GOT3 (cell line): ENCODE measurements at places on chromosomes 16 and 17.
A peak's percentile ranks its signal among the peaks of the same experiment; 100 is the strongest.

- no peak for DNase-seq
Observed at GRCh38 chr17:29018788-29019474, 13.1 kb upstream of the SEZ6 start.

DNA sequence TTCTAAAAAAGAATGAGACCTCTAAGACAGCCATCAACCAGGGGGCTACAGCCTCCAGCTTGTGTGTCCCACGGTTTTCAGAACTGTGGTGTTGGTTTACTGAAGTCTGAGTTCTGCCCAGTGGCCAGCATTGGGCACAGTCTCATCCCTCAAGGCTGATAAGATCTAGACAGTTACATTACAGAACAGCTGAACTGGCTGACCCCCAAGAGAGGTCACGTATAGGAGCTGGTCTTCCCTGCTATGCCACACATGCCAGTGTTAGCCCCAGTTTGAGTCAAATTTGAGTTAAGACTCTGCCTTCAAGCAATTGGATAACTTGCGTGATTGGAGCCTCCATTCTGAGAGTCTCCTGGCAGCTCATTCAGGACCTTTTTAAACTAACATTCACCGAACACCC, 14.8 kb upstream of the NUP93 start:
- DNase-seq: no peak

DNA sequence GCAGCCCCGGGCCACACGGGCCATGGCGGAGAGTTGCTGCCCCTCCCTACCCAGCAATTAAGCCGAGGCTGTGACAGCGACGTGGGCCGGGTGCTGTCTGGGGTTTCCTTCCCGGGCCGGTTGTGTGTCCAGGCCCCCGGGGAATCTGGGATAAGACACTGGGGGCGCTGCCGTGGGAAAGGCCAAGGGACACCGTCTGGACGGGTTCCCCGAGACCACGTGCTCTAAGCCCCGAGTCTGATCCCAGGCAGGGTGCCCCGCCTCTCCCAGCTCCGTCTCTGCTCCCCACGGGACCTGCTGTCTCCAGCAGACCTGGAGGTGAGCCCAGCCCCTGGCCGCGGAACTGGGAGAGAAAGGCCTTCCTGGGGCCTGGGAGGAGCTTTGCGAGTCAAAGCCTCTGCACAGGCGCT, 92.2 kb downstream of the IRX3 start:
- DNase-seq: no peak

DNA sequence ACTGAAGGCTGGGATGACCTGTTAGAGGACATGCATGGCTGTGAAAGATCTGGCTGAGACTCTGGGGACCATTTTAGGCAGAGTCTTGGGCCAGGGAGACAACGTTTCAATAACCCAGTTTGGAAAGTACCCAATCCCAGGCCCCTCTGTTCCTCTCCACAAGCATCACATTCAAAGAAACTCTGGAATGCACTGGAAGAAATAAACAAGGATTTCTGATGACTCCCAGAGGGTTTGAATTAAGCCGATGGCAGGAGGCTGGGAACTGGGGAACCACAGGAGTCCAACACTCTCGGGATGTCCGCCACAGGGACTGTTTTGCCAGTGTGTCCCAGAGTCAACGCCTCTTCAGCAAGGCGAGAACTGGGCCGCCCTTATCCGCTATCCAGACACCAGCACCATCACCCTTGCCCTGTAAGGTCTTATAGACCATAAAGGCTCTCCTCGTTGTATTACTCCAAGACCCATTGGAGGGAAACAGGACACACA, 3.3 kb downstream of the PMP22 start:
- DNase-seq: no peak

DNA sequence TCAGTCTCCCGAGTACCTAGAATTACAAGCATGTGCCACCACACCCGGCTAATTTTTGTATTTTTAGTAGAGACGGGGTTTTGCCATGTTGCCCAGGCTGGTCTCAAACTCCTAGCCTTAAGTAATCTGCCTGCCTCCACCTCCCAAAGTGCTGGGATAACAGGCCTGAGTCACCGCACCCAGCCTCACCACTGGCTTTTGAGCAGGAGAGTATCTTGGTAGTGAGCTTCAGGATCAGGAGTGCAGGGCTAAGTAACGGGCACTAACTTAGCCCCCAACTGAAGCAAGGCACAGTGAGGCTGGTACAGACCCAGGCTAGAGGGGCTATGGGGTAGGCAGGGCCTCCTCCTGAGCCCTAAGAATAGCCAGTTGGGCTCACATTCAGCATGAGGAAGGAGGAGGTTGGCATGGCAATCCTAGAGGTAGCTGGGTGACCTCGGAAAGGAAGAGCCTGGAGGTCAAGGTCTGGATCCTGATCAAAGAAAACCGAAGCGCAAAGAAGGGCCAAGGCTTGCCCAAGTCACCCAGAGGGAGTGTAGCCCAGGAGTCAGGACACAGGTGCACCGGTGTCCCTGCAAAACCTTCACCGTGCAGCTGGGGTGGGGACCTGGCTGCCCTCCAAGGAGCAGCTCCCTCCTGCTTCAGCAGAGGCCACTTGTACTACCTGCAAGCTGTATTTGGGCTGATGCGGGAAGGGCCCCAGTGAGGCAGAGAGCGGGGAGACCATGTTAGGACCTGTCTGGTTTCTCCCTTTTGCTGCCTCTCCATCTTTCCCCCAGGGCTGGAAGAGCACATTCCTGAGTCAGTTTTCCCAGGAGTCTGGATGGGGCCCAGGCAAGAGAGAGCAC, 1.3 kb upstream of the ADGRG5 start:
- DNase-seq: no peak

DNA sequence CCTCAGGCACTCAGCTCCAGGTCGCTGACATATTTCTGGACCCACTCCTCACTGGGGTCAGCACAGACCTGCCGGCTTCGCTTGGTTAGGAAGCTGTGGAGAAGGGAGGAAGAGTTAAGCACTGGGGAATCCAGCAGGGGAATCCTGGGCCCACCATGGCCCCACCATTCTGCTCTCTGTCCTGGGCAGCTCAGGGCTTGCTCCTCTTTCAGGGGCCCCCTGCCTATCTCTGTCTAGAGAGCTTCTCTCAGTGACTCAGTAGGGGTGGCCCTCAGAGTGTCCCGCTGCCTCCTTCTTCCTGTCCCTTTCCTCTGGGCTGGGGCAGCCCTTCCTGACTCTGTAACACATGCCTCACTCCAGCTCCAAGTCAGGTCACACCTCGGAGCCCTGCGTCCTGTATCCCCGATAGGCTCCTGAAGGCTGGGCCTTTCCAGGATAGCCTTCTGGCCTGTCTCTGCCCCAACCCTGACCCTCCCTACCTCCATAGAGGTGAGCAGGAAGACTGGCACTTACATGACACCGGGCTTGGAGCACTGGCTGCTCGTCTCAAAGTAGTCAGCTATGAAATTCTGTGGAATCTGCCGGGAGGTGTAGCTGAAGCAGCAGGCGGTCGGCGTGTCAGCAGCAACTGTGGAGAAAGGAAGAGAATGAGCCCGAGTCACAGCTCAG, 1.1 kb downstream of the CCL3 start:
- no peak for DNase-seq

DNA sequence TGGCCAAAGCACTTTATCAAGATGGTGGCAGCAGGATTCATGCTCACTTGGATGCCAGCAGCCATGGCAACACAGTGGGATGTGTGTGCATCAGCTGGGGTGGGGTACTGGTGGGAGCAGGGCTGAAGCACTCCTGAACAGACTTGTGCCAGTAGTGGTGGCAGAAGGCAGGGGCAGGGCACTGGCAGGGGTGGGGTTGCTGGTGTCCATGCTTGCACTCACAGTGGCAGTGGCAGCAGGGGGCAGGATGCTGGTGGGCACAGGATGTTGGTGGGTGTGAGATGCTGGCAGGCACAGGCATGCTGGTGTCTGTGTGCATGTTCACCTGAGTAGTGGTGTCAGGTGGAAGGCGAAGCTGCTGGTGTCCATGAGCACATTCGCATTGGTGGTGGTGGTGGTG, 161.0 kb upstream of the PMFBP1 start:
- DNase-seq: no peak

DNA sequence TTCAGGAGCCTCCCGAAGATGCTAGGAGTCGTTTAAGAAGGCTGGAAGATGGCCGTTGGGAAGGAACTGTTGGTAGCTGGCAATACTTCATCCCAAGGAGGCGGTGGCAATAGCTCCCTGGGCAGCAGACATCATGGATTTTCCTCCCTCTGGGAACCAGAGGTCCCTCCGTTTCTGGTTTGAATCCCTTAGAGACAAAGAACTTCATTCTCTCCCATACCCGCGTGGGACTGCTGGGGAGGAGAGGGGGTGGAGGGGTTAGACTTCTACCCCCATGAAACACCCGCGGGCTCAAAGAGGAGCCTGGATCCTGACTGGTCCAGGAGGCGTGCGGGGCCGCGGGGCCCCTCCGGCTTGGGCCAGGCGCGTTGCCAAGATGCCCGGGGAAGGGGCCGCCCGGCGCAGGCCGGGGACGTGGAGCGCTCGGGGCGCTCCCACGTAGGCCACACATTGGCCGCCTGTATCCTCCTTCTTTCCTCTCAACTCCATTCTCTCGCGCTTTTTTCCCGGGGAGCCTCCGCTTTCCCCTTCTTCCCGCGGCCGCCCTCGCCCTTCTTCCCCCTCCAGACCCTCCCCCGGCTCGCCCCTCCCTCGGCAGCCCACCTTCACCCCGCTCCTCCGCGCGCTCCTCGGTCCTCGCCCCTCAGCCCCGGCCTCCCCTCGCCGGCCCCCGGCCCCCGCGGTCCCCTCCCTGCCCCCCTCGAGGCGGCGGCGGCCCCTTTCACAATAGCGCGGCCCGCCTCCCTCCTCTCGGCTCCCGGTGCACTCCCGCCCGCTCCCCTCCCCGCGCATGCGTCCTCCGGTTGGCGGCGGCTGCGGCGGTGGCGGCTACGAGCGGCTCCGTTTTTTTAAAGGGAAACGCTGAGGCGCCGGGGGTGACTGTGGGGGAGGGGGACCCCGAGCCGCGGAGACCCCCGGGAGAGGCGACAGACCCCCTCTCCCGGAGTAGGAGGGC, at the start of gene MSL1:
TSS of gene MSL1 (plus strand) at position 791 of the 955 bp plus-strand sequence. CDS start 642 bp downstream, outside the sequence.
- peak; percentile 39 for DNase-seq

- DNase-seq: no peak
Observed at GRCh38 chr17:17661834-17662385, 19.3 kb upstream of the RAI1 start.

GRCh38 chr16:4401094-4401501, 15.3 kb downstream of the CORO7 start:
- DNase-seq: no peak

- DNase-seq: no peak
Observed at GRCh38 chr16:64392456-64392855, 729.4 kb downstream of the CDH11 start.

DNA sequence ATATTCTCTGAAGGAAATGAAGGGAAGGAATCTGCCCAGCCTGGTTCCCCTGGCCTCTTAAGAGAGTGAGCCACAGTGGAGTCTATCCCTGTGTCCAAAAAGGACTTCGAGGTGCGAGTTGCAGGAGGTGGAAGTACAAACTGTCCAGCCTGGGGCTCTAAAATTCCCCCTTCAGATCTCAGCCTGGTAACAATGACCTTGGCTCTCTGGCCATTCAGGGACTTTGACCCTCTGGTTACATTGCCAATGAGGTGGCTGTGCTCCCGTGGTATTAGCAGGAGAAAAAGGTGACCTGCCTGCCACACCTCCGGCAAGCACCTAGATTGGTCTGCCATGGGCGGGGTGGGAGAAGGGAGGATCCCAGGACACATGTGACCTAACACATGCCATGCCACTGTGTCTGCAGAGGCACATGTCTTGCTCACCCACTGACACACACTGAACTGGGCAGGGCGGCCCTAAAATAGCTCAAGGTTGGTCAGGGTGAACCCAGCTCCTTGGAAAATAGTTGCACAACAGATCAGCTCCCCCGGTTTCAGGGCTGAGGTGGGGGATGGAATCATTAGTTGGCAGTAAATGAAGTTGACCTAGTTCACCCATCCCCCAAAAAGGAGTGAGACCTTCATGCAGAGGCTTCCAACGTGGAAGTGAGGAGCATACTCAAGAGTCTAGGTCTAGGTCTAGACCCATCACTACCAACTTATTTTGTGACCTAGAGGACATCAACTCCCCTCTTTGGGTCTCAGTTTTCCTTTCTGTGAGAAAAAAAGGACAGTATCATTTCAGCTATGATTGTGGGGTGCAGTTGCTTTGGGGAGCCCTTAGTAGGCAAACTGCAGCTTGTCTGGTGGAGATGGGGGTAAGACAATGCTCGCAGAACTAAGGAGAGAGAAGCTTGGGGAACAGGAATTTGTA, 2.2 kb downstream of the NR1D1 start:
- no peak for DNase-seq

- DNase-seq: peak; percentile 73
Observed at GRCh38 chr17:44066204-44066930, at the start of gene LSM12. LSM12 (minus strand) TSS chr17:44066671; CDS start chr17:44066587, 84 bp downstream.

DNA sequence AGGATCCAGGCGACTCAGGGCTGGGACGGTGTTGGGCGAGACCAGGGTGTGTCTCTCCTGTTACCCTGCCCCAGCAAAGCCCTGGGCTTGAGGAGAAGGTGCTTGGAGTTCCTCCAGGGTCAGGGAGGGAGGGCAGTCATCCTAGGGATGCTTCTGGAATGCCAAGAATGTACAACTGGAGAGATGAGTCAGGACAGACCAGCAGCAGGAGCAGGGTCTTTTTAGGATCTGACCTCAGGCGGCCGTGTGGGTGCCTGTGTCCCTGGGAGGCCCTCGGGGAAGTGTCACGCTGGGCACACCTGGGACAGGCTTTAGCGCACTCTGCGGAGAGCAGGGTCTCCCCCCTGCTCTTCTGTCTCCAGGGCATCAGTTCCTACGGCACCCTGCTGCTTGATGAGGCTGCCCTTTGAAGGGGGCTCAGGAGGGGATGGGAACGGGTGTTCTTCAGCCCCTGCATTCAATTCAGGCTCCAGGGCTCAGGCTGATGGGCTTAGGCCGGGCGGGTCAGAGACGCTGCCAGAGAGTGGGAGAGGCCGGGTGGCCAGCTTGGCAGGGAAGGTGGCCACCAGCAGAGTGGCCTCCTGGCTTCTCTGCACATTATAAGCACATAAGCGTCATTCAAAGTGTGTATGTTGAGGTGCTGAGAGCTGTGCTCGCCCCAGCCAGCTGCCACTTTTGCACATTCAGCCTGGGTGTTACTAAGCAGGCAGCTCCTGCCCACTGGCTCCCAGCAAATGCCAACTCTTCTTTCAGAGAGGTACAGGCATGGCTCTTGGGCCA, 8.4 kb upstream of the MTSS2 start:
- no peak for DNase-seq

DNA sequence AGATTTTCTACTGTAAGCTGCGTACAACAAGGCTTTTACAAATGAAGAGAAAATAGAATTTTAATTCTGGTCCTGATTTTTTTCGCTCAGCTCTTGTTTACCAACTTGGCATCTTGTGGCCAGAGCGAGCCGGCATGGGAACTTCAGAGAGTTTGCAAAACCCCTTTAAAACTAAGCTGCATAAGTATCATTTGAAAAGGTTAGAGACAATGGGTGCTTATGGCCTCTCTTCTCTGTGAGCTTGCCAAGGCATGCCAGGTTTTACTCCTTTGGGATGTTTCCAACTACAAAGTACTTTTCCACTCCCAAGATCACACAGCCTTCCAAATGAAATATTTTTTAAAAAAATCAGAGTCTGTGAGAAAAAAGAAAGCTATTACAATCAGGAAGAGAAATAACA, 62.4 kb upstream of the FA2H start:
- no peak for DNase-seq

- no peak for DNase-seq
Observed at GRCh38 chr16:268141-269053, 7.3 kb downstream of the RGS11 start.

- DNase-seq: no peak
Observed at GRCh38 chr17:68878226-68878885, 76.8 kb downstream of the ABCA8 start.

- DNase-seq: no peak
Observed at GRCh38 chr16:90032674-90033331, 13.5 kb upstream of the DBNDD1 start.
